ENCODE measurements at places on chromosomes 12 and 14.

- DNase-seq: no peak
These were observed 49.5 kb downstream of the CLMN start for GRCh38 chr14:95270203-95270602.

DNA sequence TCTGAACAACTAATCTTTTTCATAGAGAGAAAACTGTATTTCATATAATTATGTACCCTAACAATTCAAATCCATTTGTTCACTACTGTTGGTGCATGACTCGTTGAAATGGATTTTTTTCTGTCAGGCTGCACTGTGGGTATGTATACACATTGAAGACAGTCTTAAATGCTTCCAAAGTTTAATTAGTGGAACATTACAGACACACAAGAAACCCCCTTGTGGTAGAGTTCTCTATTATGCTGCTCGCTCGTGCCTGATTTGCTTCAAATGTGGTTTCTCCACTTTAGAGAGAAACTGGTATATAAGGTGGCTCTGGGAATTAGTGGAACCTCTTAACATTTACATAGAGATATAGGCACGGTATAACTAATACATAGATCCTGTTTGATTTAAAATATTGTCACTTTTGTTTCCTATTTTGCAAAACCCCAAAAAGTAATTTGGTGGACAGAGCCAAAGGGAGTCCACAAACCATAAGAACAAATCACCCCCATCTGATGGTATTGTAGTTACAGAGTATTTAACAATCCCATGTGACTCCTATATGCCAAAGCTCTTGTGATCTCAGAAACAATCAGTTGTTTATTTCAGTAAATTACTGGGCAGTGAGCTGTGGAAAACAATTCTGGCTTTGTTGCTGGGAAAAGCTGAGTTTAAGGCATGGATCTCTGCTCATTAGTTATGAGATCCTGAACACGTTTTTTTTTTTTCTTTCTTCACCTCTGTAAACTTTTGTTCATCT lies 159.5 kb downstream of the BRMS1L start:
- no peak for DNase-seq

DNA sequence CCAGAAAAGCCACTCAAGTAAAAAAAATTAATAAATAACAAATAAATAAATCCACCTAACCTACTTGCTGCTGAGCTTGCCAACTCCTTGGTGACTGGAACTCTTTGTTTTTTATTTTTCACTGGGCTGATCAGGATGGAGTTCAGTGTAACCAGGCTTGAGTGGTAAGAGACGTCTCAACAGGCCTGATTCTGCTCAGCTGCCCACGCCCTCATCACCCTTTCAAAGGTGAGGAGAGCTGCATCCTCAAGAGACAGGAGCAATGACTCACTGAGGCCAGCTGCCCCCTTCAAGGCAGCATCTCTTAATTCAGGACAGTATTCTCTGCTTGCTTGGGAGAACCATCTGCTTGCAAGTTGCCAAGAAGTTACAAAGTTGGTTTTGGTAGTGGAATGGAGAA lies 111.9 kb upstream of the CPM start:
- no peak for DNase-seq

DNA sequence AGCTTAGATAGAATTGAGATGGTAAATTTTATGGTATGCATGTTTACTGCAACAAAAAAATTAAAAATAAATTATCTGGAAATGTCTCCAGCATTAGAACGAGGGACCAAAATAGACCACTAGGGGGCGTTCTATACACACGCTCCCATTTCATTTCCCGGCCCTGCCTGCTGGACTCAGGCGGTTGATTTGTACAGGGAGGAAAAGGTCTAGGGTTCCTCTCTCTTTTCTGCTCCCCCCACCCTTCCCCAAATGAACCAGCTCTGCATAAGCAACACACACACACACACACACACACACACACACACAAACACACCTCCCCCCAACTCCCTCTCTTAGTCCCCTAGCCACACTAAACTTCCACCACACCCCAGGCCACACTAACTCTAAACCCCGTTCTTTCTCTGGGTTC lies 7.8 kb upstream of the DTX1 start:
- DNase-seq: peak; percentile 27

- DNase-seq: no peak
These were observed 1066.1 kb downstream of the FLRT2 start for GRCh38 chr14:86596024-86596423.

Measured in activated CD8-positive, alpha-beta memory T cell treated with anti-CD3 and anti-CD28 coated beads for 1 hour (primary cell).